NCI-H748 treated with DMSO at 0.1 percent for 48 hours (cell line): ENCODE measurements at places on chromosomes 6 and 20.
A peak's percentile ranks its signal among the peaks of the same experiment; 100 is the strongest.

DNA sequence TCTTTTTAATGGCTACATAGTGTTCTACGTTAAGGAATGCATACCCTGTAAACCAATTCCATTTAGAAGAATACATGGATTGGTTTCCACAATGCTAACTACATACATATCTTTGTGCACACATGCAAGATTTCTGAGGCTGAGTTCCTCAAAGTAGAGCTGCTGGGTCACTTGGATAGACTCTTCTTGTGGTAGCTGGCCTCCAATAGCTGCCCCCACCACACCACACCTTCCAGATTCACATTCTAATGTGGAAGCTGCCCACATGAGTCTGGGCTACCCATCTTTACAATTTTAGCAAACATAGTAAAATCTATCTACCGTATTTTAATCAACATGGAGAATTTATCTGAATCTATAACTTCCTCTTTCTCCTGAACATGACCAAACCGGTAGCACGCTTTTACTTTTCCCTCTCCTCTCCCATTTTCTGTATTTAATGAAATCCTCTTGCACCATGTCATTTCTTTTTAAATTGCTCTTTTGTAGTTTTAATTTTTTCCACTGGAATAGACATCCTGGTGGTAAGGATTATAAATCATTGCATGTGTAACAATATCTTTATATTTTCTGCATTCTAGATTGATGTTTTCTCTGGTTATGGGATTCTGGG, 74.7 kb upstream of the CITED2 start:
- no peak for DNase-seq

GRCh38 chr6:29696147-29697125, 15.5 kb upstream of the ZFP57 start:
- DNase-seq = no peak

DNA sequence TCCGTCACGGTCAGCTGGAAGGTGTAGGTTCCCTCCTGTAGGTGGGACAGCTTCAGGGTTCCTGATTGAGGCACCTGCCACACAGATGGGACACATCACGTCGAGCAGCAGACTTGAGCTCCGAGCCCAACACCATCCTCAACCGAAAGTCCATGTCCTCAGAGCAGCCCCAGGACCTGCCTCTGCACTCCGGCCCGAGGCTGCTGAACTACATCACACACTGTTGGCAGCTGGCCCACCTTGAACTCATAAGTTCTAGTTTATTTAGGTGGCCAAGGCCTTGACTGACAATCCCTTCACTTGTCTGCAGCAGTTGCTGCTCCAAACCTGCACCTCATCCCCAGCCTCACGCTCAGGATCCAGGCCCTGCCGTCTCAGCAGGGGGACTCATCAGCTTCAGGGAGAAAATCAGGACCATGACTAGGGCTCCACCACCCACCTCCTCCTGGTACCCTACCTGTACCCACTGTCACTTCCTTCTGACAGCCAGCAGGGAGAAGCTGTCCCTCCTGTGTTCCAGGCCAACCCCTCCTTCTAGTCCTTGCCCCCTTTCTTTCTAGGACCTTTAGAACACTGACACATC, 21.0 kb downstream of the LRP11 start:
- no peak for DNase-seq

GRCh38 chr20:7355051-7355450, 585.2 kb downstream of the HAO1 start:
- no peak for DNase-seq

DNA sequence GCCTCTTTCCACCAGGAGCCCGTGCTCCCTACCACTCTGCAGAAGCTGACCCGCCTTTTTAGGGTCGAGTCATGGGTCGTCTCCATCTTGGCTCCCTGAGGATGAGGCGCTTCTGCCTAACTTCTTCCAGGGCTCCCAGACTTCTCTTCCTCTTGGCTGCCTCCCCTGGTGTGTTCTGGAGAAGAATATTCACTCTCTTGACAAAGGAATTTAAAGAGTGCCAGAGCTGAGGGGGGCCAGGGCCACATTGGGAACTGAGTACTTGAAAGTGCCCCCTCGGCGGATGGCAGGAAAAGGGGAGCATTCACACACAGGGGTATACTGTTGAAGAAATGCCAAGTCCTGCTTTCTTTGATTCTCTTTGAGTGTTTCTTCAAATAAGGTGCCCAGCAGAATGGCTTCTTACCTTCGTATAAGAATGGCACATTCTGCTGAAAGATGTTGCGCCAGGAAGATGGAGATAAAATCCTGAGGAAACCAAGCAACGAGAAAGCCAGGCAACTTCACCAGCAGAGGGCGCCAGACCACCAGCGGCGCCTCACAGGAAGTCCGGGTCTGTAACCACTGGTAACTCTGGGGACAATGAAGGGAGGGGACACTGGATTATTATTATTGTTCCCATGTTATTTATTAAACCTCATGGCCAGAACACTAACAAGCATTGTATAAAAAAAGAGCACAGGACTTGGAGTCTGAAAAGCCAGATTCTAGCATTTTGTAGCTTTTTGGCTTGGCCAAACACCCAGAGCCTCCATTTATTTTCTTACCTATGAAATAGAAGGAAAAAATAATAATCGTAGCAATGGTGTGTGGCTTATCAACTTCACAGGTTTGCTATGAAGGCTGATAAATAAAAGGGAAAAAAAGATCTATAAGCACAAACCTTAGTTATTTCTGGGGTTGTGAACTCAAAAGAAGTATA, 176.7 kb downstream of the HACE1 start:
- DNase-seq = peak; percentile 52

DNA sequence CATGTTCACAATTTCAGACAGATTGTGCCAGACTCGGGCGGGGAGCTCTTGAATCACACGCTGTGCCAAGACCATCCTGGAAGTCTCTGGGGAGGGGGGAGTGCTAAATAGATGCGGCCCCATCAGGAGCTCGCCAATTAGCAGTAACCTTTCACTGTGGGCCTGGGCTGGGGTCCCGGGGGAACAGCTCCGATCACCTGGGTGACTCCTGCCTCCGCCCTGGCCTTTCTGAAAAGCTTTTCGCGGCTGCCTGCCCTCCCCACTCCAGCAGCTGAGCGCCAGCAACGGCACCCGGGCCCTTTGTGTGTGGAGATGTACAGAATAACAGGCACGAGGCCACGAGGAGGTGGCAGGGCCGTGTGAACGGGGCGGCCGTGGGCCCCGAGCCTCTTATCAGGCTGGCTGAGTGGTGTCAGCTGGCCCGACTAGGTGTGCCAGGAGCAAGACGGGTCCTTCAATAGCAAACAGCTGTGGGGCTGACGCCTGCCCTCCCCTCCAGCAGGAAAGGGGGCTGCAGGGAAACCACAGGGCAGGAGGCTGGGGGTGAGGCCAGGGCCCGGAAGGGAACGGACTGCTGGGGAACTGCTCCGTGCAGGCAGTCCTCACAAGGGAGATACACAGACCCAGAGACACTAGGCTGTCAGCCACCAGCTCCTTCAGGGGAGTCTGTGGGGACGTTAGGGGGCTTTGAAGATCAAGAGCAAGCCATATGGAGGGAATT, 56.8 kb downstream of the NOL4L start:
- no peak for DNase-seq

GRCh38 chr6:29665942-29666825, 9.3 kb downstream of the MOG start:
- DNase-seq = no peak

DNA sequence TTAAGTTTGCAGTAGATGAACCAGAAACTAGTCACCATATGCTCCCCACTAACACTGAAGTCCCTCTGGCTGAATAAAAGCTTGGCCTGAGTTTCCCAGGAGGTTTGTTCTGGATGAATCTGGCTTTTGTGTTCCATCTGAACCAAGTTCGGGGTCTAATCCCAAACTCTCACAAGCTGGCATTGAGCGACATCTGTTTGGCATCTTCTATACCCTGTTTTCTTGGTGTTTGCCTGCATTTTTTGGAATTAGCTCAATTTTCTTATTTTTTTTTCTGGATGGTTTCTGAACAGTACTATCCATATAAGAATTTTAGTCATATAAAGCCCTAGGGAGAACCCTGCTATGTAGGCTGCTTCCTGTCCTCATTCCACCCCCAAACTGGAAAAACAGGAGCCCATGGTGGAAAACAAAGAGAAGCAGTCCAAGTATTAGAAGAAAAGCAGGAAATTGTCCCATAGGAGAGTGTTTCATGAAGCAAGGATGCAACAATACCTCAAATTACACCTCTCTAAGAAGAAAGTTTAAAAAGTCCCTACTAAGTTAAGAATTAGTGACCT, 737.1 kb downstream of the DHX35 start:
- no peak for DNase-seq

DNA sequence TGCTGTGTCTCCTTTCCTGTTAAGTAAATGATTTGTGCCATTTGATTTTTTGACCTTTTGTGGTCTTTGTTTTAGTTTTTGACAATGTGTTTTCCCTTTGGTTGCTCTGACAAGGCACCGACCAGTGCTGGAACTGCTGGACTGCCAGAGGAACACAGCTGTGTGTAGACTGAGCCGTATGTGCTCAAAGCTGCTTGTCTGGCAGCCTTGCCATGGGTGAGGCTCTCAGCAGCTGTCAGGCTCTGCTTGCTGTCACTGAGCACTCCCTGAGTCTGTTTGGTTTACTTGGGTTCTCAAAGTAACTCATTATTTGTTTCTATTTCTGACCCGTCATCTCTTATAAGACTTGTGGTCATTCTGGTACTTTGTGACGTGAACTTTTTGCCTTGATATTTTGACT, 15.1 kb upstream of the SNRPB start:
- no peak for DNase-seq

DNA sequence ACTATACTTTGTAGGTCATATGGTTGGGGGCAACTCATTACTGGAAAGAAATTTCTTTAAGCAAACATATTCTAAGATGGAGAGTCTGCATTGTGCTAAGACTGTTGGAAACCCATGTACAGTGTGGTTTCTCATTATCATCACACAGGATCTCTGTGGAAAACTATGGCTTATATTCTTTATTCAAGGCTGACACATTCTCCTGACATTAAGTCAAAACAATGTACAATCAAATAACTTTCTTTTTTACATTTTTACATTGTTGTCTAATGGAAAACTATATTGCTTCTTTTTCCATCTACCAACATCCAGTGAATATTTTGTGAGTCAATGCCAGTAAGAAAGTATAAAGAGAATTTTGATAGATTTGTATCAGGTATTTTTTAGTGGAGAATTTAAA, 417.6 kb downstream of the GRIK2 start:
- no peak for DNase-seq

DNA sequence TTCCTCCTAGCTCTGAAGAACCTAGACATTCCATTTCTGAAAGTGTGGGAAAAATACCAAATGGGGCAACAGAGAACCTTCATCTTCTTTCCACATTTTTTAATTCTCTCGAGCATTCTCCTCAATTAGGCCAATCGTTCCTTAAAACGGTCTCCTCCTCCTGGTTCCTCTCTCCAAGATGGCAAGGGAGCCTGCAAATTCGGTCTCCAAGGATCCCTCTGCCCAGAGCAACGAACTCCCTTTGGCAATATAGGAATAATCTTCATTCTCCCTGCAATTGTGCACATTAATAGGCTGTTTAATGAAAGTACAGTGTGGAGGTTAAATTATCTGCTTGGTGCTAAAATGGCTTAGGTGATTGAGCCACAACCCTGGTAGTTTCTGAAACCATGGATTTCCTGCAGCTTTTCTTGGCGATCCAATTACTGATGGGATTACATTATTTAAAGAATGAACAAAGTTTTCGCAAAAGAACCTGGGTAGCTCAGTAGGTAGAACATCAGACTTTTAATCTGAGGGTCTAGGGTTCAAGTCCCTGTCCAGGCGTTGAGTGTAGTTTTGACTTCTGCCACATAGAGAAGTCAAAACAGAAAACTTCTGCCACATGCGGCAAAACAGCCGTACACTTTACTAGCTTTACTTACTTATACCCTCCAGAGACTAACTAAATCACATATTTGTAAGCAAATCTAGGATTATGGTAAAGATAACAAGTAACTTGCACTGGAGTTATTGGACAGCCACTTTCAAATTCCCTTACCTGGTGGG, 102.9 kb upstream of the ZNF184 start:
- no peak for DNase-seq

- DNase-seq = no peak
Observed at GRCh38 chr6:145863988-145864616, 49.5 kb upstream of the FBXO30 start.

GRCh38 chr6:28525496-28526039, at the start of gene GPX5:
TSS of gene GPX5 (plus strand) at chr6:28525881. CDS start at chr6:28526014, 133 bp downstream.
- no peak for DNase-seq

DNA sequence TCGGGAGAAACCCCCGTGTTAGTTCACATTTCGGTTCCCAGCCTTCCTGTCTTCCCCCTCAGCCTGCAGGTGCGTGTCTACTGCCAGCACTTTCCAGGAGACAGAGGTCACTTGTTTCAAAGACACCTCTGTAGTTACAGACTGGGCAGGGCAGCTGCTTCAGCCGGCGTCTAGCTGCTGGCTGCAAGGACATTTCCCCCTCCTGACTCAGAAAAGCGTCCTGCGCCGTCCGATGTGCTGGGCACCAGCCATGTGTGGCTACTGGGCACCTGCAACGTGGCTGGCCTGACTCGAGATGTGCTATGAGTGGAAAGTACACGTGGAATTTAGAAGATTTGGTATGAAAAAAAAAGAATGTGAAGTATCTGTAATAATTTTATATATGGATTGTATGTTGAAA, 37.6 kb downstream of the RRBP1 start:
- no peak for DNase-seq

DNA sequence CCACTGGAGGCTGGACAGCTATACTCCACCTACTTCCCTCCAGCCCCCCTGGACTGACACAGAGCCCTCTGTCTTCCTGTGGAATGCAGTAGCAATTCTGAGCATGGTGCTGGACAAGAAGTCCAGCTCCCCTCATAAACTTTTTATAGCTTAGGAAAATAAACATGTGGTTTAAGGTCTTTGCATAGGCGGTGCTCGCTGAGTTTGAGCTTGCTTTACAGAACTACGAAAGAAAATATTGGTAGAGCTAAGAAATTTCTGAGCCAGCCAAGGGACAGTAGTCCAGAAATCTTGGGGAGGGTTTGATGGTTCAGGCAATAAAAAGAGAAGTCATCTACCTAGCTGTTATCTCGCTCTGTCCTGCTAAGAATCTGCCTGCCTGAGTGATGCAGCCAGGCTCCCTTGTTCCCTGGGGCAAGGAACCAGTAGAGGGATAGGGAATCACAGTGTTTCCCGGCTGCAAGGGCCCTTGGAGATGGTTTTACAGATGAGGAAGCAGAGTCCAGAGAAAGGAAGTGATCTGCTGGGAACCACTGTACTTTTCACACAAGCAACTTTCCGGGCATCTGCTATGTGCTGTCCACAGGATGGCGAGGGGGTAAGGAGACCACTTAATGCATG, 343.4 kb downstream of the CDC5L start:
- no peak for DNase-seq

DNA sequence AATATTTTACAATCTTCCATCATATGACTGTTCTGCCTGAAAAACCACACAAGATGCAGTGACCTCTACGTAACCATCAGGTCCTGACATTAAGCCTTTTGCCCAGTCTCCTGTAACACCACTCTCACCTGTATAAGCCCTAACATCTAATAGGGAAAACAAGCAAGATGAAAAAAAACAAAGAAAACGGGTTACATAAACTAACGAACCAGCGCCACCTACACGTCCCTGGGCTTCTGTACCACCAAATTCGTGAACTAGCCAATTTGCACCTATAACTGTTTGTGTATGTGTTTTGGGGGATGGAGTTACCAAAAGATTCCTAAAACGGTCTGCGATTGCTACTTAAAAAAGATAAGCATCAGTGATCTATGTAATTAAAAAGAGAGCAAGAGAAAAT, 70.2 kb downstream of the BLOC1S5 start:
- no peak for DNase-seq

- DNase-seq = no peak
Observed at GRCh38 chr6:127550403-127550802, 26.6 kb upstream of the C6orf58 start.
